ENCODE measurements at places on chromosomes 2 and 18. TPM values are rescaled to one million over a fixed set of nuclear protein-coding genes. Genes with fewer than 3 reads are reported as not detected.

CBLN2 gene
- not detected for total RNA-seq

APOB gene
- total RNA-seq: 1.5 TPM

PARD3B gene
- 55.2 TPM for total RNA-seq

NTSR2 gene
- 1.1 TPM for total RNA-seq

NEMP2 gene
- 8.8 TPM for total RNA-seq

CERS6 gene
- 63.2 TPM for total RNA-seq

KIAA2012 gene
- total RNA-seq: not detected

SP100 gene
- total RNA-seq: 138 TPM

CNTNAP5 gene
- total RNA-seq: not detected

All from subcutaneous adipose tissue (tissue), 4 donors.